GM12891 (cell line): ENCODE measurements at places on chromosomes 12 and 14.

- DNase-seq, result peak; percentile 32
These were observed 12.2 kb downstream of the MMP14 start for GRCh38 chr14:22848351-22849164.

DNA sequence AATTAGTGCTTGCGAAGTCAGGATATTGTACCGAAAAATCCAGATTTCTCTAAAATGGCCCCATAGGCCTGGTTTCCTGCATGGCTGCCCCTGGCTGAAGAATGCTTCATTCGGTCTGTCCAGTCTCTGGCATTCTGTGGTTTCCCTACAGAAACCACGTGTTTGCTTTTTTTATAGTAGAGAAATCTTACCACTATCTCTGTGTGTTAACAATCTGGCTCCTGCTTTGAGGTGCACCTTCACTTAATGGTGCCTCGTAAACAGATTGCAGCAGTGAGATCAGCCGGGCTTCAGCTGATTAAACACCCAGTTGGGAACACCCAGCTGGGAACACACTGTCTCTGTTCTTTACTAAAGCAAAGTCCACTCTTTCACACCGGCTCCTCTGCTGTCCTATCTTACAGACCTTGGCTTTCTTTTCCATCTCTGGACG, 6.7 kb upstream of the DNAAF2 start:
- no peak for DNase-seq

DNA sequence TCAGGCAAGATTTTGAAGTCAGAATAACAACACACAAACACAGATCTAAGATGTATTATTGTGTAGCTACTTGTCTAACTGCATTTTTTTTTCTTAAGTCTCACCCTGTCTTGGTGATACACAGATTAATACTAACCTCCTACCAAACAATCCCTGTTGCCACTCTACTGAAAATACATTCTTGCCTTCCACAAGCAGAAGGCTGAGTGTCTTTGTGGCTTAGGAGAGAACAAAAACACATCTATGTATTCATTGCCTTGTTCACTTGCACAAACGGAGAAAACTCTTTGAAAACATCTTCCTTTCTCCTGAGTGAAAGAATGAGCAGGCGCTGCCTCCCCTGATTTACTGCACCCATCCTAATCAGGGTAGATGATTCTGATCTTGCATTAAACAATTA, 642.2 kb downstream of the DIO2 start:
- DNase-seq, result no peak

DNA sequence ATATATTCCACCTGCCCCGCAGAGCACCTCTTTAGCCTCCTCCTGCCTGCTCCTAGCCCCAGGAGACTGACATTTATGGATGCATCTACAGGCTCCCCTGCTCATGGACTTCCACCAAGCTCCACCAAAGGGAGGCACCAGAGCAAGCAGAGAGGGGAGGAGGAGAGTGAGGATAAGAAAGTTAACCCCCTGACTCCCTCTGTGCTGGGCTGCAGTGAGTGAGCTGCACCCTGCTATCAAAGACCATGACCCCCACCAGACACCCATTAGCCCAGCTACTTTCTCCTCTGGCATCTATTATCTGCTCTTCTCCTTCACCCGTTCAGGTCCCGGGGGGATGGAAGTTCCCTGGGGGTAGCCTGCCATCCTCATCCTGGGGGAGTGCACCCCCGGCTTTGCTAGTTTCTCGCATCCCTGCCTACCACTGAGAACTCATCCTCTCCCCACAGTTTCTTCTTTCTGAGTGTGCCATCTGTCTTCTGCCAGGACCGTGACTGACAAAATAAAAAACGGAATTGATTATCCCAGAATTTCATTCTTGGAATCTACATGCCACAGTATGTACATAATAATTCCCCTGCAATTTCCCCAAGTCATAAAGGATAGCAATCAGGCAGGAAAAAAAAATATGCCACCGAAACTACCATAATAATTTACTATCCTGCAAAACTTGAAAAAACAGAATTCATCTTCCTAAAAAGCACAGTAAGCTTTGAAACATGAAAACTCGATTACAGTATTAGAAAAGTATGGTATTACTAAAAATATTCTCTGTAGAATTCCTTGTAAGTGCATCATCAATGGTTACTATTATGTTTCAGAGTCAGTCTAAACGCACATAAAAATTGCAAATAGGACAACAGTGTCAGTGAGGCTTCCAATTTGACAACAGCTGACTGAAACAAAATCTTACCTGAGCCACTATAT, 45.2 kb downstream of the FOXN3 start:
- no peak for DNase-seq

GRCh38 chr14:32925439-32925838, 13.2 kb upstream of the NPAS3 start:
- no peak for DNase-seq

DNA sequence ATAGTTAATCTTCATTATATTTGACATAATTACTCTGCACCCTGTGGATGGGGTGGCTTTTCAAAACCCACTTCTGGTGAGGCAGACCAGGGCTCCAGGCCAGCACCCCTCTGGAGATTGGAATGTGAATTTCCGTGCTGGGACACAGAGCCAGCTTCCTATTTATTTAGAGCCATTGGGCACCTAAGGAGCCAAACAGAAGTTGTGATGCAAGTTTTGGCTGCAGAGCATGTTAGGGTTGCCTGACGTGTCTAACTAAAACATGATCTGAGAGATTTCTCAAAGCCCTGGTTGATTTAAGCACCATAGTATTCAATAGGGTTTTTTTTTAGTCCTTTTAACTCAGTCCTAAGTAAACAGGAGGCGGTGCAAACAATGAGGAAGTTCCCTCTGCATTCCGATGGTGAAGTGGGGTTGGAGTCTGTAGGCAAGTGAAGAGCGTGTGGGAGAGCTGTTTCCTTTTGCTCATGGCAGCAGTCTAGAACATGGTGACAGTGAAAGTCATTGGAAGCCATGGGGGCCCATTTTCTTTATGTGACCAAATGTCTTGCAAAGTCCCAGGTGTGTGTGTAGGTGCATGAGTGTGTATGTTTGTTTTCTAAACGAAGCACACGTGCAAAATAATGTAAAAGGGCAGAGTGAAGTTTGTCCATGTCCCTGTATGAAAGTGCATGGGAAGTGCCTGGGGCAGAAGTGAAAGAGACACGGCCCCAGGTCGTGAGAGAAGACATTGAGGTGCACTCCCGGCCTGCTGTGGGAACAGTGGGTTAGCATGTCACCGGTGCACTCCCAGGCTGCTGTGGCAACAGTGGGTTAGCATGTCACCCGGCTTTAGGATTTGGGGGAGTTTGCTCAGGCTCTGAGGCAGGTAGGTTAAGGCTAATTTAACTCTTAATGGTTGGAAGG, 117.7 kb downstream of the PRKCH start:
- no peak for DNase-seq

- no peak for DNase-seq
These were observed 11.1 kb upstream of the SLC6A12 start for GRCh38 chr12:225012-225411.

- DNase-seq, result no peak
These were observed 523 bp upstream of the VRTN start for GRCh38 chr14:74347795-74348100.

- no peak for DNase-seq
These were observed 99.2 kb downstream of the SLC41A2 start for GRCh38 chr12:104858611-104859543.

DNA sequence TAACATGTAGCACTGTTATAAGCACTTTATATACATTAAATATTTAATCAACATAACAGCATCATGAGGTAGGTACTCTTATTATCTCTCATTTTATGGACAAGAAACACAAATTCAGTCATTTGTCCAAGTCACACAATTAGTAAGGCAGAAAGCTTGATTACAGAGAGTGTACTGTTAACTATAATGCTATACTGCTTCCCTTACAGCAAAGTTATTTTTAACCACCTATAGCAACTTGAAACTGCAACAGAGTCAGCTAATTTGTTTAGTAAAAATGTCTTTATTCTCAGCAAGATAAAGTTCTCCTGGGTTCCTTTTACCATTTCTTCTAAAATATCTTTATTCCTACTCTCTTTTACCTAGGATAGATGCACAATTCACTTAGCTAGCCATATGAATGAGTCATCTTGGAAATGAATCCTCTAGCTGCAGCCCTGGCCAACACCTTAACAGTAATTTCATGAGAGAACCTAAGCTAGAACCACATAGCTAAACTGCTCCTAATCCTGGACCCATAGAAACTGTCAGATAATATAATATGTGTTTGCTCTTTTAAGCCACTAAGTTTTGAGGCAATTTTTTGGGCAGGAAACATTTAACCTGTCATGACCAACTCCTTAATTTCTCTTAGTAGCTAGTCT, 90.2 kb upstream of the HECTD1 start:
- DNase-seq, result no peak

DNA sequence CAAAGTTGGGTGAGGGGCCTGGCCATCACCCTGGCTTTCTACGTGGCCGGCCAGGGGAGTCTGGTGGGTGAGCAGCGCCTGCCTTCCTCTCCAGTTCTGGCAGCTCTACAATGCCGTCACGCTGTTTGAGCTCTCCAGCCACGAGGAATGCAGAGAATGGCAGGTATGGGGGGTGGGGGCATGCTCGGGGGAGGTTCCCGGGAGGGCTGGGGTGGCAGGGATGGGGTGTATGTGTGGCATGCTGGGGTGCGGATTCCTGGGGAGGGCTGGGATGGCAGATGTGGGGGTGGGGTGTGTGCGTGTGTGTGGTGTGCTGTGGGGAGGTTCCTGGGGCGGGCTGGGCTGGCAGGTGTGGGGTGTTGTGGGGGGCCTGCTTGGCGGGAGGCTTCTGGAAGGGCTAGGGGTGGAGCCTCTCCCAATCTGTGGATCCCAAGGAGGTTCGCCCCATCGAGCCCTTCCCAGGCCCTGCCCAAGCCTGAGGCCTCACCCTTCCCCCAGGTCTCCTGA, 18.5 kb downstream of the RHOF start:
- DNase-seq, result no peak

- DNase-seq, result no peak
These were observed 68.1 kb downstream of the NUAK1 start for GRCh38 chr12:106070611-106071010.

GRCh38 chr12:81987371-81987770, 228.2 kb upstream of the PPFIA2 start:
- no peak for DNase-seq

GRCh38 chr14:105939810-105940508, 413.6 kb downstream of the TMEM121 start:
- no peak for DNase-seq

- DNase-seq, result no peak
These were observed 90.8 kb downstream of the LGMN start for GRCh38 chr14:92657457-92658142.

GRCh38 chr12:124753228-124753591, 110.5 kb downstream of the SCARB1 start:
- DNase-seq, result no peak

GRCh38 chr14:99188731-99189191, 83.2 kb downstream of the BCL11B start:
- DNase-seq, result no peak

DNA sequence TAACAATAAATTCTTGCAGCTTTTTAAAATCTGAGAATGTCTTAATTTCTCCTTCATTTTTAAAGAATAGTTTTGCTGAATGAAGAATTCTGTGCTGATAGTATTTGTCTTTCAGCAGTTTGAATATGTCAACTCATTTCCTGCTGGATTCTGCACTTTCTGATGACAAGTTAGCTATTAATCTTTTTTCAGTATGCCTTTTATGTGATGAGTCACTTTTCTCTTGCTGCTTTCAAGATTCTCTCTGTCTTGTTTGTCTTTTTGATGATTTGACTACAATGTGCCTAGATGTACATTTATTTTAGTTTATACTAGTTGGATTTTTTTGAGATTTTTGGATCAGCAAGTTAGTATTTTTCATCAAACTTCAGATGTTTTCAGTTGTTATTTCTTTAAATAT, 87.9 kb upstream of the AVPR1A start:
- no peak for DNase-seq
